Substantia nigra (tissue), 51 donors: ENCODE measurements at places on chromosomes 4 and X.

DNA sequence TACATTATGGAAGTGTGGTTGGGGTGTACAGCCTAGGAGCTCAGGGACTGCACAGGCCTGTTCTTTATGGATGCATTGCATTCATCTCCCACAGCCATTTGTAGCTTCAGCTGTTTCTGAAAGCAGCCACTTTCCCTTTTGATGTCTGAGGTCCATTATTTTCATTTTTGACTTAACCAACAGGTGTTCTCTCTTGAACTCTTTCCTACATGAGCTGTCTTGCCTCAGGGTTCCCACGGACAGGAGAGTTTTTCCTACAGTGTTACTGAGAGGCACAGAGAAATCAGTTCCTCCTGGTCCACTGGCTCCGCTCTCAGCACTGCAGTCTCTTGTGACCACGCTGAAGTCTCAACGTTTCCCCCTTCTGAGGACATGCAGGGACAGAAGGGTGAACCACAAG is 87.2 kb downstream of the RASL11B start:
- no peak for DNase-seq

DNA sequence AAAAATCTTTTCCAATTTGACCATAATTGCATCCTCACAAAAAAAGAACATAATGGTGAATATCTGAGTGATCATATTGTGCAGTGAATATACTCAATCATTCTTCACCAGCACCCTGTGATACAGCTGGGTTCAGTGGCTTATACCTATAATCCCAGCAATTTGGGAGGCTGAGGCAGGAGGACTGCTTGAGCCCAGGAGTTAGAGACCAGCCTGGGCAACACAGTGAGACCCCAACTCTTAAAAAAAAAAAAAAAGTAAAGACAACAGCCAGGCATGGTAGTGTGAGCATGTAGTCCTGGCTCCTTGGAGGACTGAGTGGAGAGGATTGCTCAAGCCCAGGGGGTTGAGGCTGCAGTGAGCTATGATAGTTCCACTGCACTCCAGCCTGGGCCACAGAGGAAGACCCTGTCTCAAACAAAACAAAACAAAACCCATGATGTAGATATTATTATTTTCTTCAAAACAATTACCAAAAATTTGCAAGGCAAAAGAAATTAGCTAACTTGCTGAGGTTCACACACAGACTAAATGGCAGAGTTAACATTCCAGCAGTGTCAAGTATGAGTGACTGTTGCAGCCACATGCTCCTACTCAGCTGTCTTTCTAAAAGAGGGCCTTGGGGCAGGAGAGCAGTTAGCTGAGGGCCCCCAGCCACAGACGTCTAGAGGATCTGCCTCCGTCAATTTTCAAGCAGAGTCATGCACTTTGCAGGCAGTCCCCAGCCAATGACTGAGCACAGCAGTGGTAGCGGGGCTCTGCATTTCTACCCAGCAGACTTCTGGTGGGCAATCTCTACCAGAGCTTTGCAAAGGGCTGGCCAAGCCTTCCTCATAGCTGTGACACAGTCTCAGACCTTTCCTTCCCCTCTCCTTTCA is 33.4 kb downstream of the ADGRA3 start:
- no peak for DNase-seq

- DNase-seq, result no peak
Measured at GRCh38 chr4:33171873-33172525, 2451.8 kb downstream of the PCDH7 start.

DNA sequence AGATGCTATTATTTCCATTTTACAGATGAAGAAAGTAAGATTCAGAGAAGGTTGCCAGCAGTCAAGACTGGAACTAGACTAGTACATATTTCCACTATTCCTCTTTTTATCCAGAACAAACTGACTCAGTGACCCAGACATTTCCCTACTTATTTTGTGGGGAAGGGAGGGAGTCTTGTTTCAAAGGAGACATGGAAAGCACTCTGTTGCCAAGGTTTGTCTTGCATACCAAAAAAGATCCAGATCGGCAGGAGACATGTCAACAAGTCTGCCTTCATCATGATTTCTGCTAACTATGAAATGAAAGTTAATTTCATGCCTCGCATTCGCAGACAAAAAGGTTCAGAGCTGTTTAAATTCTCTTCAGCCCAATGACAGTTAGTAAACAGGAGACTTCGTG is 328.3 kb downstream of the DHX15 start:
- DNase-seq, result no peak

GRCh38 chr4:26319949-26320537 is 771 bp upstream of the RBPJ start:
- peak; percentile 68 for DNase-seq

DNA sequence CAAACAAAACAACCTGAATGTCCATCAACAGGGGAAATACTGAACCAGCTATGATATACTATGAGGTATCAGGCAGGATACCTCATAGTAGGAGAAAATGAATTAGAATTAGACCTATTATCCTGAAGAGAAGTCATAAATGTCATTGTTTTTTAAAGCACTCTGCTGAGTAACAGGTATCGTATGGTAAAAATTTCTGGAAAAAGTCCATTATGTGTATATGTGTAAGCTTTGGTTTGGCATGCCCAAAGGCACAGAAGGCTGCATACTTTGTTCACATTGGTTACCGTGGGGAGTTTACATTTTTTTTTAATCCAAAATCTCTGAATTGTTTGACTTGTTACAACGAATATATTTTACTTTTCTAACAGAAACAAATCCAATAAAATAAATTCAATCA is 70.5 kb downstream of the RPS3A start:
- DNase-seq, result no peak
